IPS DF 19.7 (cell line): ENCODE measurements at places on chromosomes 5 and 9.

DNA sequence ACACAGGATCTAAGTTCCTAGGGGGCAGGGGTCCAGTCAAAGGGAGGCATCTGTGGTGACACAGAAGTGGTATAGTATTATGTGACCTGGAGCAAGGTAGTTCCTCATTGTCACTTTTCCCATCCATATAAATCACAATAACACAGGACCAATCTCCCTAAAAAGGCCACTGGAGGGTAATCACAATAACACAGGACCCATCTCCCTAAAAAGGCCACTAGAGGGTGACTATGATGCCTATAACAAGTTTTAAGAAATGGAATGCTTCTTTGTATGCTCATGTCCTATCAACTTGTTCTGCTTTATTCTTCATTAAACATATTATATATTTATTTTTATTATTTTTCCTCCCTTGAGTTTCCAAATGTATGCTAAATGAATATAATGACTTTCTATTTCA, 254.6 kb downstream of the ASTN2 start:
- no peak for DNase-seq

GRCh38 chr5:132439521-132440089, 51.0 kb downstream of the IRF1 start:
- no peak for DNase-seq

DNA sequence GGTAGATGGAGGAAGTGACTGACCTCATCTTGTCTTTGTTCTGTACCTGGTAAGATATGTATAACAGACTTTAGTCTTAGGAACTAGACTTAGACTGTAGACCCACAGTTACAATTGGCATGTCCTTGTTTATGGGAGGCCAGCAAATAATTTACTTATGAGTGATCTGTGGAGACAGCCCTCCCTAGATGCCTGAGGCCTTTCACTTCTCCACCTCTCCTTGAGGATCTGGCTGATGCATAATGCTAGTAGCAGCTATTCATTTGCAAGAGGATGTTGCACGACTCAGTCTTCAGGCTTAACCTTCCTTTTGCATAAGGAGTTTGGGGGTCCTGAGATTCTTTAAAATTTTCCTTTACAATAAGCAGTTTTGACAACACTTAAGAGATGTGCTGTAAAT, 100.7 kb downstream of the YTHDC2 start:
- DNase-seq: no peak

- no peak for DNase-seq
These were observed 229.8 kb downstream of the FANCC start for GRCh38 chr9:95087659-95088242.

DNA sequence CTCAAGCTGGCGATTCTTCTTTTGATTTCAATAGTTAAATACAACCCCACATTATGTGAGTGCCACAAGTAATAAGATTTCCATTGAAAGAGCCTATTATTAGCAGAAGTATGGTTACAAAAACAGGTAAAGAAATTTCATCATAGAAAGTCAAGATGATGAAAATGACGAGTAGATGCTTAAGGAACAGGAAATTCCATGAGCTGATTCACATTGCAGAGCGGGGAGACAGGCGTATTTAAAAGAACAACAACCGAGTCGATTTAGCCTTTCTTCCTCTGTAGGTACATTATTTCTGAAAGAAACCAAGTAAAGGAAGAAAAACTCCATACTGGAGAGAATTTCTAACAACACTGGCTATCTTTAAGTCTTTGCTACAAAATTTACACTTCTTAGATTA, 310.4 kb downstream of the SLF1 start:
- DNase-seq: no peak

GRCh38 chr9:137650259-137650658, 31.5 kb downstream of the EHMT1 start:
- DNase-seq: no peak

DNA sequence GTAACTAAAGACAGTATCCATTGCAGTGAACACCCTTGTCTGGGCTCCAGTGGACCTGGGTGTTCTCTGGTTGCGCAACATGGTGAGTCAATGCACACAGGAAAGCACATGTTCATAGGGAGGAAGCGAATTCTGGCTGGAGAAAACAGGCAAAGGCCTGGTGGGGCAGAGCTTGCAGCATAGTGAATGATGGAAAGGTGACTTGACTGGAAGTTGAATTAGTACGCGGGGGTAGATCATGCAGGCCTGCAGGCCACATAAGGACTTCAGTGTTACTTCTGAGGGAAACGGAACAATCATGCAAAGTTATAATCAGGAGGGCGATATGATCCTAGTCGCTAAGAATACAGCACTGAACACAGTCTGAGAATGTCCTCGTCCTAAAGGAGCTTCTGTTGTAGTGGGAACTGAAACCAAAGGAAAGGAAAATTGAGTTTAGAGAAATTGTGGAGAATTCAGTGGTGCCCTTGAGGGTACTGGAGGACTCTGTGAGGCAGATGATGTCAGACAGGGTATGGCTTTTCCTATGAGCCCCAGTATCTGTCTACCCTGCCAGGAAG, 71.9 kb upstream of the RANBP3L start:
- DNase-seq: no peak

- DNase-seq: no peak
These were observed 61.1 kb downstream of the MLANA start for GRCh38 chr9:5951686-5952211.

DNA sequence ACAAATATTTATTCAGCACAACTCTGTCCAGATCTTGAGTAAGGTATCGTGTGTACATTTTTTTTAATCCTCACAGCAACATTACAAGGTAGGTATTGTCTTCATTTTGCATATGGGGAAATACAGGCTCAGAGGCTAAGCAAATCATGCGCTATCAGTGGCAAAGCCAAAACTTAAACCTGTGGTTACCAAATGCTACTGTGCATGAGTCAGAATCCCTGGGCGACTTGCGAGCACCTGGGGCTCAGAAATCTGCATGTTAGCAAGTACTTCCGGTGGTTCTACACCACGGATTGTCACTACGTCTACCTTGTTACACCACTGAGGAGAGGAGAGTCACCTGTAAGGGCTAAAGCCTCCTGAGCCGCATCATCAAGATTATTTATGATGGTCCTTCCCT, 21.3 kb downstream of the C5orf58 start:
- no peak for DNase-seq

GRCh38 chr5:73544429-73545402, 20.7 kb downstream of the ANKRA2 start:
- DNase-seq: no peak

GRCh38 chr9:21968331-21969010, 25.7 kb downstream of the CDKN2A start:
- DNase-seq: no peak

DNA sequence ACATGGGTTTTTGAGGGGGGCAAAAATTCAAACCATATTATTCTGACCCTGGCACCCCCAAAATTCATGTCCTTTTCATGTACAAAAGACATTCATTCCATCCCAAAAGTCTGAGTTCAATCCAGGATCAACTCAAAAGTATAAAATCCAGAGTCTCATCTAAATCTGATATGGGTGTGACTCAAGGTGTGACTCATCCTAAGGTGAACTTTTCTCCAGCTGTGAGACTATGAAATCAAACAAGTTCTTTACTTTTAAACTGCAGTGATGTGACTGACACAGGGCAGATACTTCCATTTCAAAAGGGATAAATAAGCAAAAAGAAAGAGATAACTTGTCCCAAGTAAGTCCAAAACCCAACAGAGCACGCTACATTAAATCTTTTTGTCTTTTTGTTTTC, 20.6 kb upstream of the CYLC2 start:
- DNase-seq: no peak

DNA sequence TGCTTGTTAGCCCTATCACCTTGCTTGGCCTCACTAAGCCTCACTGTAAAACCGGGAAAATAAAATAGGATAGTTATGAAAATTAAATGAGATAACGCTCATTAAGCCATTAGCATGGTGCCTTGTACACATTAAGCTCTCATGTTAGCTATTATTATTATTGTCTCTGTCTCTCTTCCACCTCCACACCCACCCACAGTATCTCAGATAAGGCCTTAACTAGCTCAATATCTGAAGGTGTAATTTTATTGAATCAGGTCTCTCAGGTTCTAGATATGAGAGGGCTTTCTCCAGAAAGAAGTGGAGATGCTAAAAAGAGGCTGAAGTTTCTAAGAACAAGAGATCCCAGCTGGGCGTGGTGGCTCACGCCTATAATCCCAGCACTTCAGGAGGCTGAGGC, 27.6 kb downstream of the GFRA3 start:
- no peak for DNase-seq

DNA sequence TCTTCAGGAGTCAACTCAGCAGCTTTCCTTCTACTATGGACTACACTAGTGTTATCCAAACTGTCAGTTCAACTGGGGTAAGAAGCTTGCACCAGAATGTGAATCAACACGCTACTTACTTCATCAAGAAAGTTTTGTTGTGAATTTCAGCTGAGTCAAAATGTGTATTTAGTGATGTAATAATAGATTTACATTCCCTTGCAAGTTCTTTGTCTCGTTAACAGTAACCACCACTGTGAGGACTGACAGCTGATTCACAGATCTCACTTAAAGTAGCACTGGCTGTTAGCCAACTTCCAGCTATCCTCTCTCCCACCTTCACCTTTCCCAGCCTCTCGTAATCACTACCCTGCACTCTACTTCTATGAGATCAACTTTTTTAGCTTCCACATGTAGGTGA, 445.3 kb downstream of the NTRK2 start:
- no peak for DNase-seq

DNA sequence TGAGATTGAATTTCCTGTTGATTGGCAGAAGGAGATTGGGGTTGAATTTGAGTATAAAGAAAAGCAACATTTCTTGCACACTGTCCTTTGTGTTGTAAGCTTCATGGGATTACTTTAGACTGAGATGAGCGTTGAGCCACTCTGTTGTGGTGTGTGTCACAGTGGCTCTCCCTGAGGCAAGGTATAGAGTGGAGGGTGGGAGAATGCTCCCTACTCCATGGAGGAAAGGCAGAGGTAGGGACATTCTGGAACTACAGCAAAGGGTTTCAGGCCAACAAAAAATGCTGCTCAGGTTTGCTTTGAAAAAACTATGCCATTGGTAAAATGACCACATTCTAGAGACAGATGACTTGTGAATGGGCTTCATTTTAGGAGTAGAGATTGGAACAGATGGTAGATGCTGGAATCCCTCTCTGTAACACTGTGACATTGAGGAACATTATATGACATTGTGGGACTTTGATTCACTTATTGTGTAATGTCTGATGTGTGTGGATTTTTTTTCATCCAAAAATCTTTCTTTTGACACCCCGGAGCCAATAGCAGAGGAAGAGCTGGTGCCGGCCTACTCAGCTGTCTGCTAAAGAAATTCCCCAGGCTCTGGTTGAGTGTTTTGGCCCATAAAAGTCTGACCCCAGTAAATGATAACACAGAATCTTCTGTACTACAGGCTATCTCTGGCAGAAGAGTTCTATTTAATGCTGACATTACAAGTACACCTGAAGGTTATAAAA, 6.2 kb upstream of the CEP120 start:
- DNase-seq: no peak

- no peak for DNase-seq
These were observed 32.5 kb upstream of the PPP1R26 start for GRCh38 chr9:135447126-135447525.

DNA sequence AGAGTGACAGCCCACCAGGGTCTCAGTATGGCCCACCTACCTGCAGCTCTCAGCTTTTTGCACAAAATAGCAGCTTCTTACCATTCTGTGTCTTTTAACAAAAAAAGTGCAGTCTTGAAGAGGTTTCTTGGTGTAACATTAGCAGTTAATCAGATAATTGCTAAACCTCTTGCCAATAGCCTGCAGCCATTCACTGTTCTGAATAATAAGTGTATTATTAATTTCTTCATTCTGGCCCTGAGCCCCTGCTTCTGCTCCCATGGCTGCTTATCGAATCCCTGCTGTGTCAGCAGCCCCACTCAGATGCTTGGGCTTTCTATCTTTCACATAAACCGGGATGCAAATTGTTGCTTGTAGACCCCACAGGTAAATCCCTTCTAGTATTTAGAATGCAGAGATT, 485.9 kb downstream of the CAAP1 start:
- DNase-seq: no peak

- no peak for DNase-seq
These were observed 36.0 kb downstream of the FAM78A start for GRCh38 chr9:131240047-131240921.

DNA sequence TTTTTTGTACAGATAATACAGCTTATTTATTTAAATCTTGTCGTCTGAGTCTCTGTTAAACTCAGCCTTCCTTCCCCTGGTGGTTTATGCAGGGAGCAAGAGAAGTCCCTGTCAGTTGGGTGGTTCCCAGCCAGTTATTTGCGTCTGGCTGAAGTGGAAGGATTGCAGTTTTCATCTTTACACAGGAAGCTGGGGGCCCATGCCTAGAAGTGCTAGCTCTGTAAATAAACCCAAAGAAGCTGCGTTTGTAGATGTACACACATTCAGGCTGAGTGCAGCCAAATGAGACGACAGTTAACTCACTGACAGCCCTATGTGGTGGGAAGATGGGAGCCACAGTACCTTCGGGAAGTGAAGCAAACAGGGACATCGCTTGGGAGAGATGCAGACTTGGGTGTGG, 122.1 kb downstream of the SAXO1 start:
- DNase-seq: no peak
